Upper lobe of left lung (tissue), 6 donors: ENCODE measurements at places on chromosomes 2 and 18.

GRCh38 chr18:28837100-28837499 is 660.2 kb upstream of the CDH2 start:
- no peak for DNase-seq

GRCh38 chr2:147863835-147864234 is 19.0 kb downstream of the ACVR2A start:
- DNase-seq = no peak

DNA sequence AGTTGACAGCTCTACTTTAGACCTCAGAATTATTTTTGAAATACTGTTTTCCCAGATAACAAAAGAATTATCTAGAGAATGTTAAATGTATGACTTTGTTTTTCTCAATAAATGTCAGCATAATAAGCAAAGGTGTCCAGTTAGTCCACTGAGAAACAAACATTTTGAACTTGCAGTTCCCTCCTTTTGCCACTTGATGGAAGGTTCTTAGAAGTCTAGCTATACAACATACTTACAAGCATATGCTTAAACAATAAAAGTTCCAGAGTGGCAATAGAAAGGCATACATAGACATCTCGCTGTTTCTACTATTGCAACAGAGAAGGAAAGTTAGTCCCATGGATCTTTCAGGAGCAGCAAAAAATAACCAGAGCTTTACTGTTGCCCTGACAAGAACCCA is 11.8 kb downstream of the NDUFA10 start:
- DNase-seq = no peak

- DNase-seq = no peak
Measured at GRCh38 chr2:215526341-215526740, 90.5 kb upstream of the FN1 start.

GRCh38 chr2:178767094-178768060 is 39.8 kb downstream of the TTN start:
- no peak for DNase-seq

DNA sequence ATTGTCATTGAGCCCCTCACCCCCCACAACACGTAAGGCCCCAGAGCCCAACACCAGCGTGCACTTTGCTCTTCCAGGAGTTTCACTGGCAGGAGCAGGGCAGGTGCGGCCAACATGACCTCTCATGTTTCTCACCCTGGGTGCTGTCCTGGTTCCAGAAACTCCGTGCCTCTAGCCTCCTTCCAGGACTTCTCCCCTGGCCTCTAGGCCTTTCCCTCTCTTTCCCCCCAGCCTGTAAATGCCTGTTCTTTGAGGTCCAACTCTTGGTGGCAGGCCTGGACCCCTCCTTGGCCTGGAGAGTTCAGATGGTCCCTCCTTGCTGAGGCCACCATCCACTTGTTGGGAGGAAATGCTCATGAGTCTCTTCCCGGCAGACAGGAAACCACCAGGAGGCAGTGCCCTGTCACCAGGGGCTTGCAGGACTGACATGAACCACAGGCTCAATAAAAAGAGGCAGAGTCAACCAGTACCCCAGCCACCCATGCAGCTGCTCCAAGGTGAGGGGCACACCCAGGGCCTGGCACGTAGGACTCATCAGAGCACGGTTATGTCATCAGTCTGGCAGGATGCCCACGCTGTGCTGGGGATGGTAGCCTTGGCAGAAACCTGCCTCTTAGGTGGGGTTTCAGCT is 1.5 kb downstream of the MALL start:
- DNase-seq = peak; percentile 75

DNA sequence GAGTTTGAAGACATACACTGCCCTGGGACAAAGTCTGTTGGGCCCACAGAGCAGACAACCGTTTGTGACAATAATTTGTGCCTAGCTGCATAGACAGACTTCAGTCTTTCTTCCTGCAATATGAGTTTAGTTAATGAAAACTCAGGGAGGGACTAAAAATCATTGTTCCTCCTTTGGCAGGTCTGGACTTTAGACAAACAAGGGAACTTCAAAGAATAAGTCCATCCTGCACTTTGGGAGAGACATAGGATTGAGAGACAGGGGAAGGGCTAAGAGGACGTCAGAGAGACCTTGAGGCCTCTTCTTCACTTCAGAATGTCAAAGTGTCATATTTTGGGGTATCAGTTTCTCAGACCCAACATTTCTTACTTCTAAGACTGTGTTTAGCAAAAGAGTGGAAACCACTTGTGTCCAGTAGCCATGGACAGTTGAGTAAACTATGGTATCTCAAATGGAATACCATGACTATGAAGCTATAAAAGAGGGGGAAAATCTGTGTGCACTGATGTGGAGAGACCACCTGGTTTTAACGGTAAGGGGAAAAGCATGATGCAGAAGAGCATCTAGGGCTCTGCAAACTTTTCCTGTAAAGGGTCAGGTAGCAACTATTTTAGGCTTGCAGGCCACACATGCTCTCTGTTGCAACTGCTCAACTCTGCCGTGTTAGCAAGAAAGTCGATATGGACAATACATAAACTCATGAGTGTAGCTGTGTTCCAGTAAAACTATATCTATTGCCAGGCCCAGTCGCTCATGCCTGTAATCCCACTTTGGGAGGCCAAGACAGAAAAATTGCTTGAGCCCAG is 217.8 kb upstream of the SH3BP4 start:
- DNase-seq = no peak

DNA sequence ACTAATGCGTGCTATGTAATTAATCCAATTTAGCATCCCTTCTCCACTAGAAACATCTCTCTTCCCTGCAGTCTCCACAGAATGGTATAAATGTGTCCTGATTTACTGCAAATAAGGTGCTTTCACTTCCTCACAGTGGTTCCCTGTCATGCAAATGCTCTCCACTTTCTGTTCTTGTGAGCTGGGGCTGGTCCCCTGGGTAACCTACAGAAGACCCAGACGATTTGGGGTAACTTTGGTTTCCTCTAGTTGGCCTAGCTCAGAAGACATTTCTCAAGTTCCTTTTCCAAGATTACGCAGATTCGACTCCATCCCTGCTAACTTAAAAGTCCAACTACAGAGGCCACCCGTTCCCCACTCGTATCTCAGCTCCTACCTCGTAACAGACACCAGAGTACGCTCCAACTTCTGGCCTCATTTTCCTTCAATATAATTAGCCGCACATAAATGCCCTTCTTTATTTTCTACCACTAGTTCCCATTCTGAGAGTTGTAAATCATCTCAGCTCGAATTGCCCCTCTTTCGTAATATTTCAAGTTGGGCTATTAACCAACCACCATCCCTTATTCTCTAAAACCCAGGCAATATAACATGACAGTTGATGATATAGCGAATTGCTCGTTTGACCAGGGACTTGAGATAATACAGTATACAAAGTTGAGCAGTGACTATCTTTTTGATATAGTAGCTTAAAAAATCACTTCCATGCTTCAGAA is 28.8 kb upstream of the NEDD4L start:
- no peak for DNase-seq

- no peak for DNase-seq
Measured at GRCh38 chr2:196489371-196489770, 150.1 kb upstream of the CCDC150 start.

GRCh38 chr18:3794537-3795348 is 344.8 kb downstream of the TGIF1 start:
- DNase-seq = no peak

GRCh38 chr2:202548240-202548639 is 86.5 kb upstream of the FAM117B start:
- DNase-seq = no peak

- no peak for DNase-seq
Measured at GRCh38 chr2:238302087-238302486, 13.7 kb upstream of the PER2 start.

DNA sequence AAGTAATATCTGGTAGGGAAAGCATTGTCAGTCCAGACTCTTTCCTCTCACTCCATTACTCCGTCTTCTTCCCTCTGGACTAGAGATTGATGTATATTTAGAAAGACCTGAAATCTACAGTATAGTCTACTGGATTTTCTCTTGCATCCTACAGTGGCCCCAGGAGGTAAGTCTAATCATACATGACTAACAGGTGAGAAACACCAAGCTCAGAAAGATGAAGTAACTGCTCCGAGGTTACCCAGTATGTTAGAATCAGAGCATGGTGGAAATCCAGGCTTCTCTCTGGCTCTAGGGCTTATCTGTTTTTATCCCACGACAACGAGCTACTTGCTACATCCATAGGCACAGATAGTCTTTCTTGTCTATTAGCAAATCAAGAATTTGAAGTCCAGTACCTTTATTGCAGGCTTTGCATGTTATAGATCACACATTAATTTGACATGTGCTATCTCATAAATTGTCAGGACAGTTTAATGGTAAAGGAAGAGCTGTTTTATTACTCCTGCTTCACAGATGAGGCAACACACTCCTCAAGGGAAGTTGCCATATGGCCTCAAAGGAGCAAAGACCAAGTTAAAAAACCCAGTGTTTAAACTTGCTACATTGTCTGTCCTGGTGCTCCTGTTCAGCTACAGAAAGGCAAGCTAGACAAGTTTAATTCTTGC is 484.3 kb downstream of the THSD7B start:
- no peak for DNase-seq

- no peak for DNase-seq
Measured at GRCh38 chr18:74899554-74899953, 301.9 kb downstream of the ZNF407 start.

DNA sequence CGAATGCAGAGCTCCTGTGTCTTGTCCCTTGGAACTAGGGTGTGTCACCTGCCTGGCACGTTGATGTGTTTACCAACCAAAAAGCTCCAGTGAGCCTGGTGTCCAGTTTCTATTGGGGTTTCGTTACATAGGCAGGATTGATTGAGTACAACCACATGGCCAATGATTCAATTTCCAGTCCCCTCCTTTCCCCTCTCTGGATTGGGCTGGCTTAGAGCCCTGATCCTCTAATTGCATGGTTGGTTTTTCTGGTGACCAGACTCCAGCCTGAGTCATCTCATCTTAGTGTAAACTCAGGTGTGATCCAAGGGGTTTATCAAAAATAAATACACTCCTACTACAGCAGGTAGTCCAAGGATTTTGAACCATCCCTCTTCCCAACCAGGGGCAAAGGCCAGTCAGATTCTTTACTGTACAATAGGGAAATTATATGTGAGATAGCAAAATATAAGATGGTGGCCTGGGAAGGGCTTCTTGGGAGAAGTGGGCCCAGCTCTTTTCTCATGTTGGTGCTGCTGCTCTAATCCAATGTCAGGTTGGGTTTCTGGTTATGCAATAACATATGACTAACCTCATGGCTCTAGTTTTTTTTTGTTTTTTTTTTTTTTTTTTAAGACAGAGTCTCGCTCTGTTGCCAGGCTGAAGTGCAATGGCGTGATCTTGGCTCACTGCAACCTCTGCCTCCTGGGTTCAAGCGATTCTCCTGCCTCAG is 64.7 kb upstream of the MGAT5 start:
- no peak for DNase-seq

DNA sequence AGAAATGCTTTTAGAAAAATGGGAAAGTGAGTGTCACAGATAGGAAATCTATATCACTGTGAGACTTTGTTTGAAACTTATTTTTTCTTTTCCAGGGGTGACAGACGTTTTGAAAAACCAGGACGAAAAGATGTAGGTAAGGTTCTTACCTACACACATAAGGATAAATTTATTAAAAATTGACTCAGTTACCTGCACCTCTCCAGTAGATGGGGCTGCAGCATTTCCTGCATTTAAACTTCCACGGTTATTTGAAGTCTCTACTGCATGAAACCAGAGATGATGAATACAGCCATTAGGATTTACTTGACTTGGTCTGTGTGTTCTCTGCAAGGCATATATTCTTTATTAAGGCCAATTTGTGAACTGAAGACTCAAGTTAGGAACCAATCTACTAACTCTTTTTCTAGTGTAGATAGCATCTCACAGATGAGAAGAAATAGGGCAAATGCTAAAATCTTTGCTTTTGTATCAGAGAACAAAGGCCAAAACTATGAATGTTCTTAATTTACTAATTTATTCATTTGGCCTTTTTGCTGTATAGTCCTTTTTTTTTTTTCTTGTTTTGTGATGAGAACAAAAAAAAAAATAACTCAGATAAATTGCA is 15.0 kb downstream of the KCNJ13 start:
- no peak for DNase-seq

DNA sequence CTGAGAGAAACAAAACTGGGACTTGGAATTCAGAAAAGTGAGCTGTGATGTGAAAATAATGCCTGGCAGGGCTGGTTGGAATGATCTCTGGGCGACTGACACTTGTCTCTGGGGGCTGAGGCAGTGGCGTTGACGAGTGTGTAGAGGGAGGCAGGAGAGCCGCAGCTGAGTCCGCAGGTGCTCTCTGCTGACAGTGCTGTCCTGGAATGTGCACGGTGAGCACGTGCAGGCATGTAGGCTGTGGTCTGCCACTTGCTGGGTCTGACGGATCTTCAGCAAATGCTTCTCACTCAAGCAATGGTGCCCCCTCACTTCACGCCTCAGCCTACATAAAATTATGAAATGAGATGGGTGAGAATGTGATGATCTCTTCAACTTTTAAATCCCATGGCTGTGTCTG is 38.5 kb upstream of the ATP9B start:
- no peak for DNase-seq

GRCh38 chr2:180943275-180943674 is 37.1 kb upstream of the UBE2E3 start:
- DNase-seq = no peak

DNA sequence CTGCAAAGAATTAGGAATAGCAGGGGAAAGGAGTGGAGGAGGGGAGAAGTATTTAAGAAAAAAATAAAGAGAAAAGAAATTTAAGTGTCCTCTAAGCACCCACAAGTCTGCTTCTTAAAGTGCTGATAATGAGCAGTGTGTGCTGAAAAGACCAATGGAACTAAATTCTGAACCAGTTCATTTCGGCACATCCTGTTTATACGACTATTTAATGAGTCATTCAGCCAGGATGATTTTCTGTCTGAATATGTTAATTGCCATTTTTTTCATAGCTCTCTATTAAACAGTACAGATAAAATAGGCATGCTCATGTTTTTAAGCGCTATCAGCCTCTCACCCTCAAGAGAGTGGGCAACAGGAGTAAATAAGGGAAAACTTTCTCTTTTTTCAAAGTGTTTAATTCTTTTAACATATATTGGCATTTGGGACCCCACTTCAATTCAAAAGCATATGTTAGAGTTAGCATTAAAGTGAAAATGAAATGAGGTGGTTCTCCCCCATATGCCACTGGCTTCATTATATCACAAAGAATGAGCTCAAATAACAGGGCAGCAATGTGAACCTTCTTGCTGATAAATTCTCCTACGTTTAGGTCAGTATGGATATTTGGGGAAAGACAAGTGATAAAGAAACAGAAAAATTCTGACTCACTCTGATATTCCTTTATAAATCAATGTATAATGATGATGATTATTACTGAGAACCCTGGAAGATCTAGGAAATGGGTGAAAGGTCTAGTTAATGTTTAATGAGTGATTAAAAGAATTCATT is 87.5 kb downstream of the TCF4 start:
- no peak for DNase-seq

DNA sequence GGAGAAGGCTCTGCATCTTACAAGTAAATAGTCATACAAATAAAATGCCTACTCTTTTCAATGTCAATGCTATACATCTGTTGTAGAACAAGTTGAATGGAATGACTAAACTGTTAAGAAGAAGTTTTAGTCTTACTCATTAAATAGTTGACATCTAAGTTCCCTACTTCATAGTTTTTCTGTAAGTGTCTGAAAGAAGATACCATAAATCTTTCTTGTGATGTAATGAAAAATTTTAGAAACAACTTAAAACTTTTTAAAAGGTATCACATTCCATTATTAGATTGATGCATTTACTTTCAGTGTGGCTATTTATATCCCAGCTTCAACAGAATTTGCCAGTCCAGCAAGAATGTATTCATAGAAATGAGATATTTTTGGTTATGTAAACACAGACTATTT is 185.2 kb upstream of the EPC2 start:
- DNase-seq = no peak
